Stimulated activated CD8-positive, alpha-beta memory T cell treated with anti-CD3 and anti-CD28 coated beads, Interleukin-15, amount 100 ng/mL, for 24 hours (primary cell): ENCODE measurements at places on chromosomes 7 and 10.

GRCh38 chr10:49253340-49253906 lies 45.5 kb upstream of the C10orf71 start:
- DNase-seq: no peak

- DNase-seq: no peak
Measured at GRCh38 chr10:120825878-120826769, 25.0 kb upstream of the WDR11 start.

DNA sequence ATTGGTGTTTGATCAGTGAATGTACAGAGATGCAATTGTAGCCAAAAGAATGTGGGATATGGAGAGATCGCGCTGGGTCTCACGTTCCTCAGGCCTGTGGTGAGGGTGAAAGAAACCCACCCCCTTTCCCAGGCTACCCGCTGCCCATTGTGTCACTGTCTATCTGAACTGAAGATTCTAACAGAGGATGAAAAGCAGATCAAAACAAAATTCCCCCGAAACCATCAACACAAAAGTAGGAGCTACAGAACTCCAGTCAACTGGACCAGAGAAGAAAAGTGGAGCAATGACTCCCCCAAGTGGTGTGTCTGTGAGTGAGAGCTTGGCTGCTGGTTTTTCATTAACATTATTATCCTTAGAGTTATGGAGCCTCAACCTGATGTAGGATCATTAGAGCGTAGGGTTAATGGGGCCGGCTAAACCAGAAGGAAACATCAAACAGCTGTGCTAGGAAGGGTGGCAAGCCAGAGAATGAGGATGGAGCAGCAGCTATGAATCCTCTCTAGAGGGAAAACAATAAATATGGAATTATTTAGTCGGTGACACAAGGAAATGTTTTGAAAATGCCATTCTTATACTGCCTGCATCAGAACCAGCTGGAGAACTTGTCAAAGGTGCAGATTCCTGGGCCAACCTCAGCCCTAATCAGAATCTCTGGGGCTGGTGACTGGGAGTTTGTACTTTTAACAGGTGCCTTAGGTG lies 38.3 kb downstream of the AKR1B1 start:
- no peak for DNase-seq

GRCh38 chr7:50791363-50791937 lies 8.8 kb upstream of the GRB10 start:
- DNase-seq: no peak

- no peak for DNase-seq
Measured at GRCh38 chr7:49771427-49772176, 1.8 kb upstream of the VWC2 start.

- no peak for DNase-seq
Measured at GRCh38 chr7:26649388-26649787, 215.0 kb downstream of the SKAP2 start.

DNA sequence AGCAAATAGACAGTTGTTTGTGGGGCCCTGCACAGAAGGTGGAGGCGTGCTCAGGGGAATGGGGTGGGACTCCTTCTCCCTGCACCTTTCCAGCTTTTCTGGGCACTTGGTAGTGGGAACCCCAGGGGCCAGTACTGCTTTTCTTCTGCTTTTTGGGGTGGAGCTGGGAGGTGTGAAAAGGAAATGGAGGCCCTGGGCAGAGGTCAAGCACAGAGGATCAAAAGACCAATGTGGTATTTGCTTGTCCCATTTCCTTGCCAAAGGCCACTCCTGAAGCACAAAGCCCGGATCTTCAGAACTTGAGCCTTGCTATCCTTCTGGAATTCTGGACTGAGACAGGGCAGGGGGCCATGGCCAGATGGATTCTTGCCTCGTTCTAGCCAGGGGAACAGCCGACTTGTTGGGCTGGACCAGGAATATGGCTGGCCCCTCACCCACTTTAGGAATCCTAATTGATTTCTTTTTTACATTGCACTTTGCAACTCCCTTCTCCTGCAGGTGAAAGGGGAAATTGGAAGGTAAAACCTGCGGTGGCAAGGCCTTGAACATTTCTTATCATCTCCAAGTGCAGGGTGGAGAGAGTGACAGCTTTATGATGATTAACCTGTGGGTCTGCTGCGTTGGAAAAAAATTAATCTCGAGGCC lies 26.5 kb downstream of the ADRA2A start:
- DNase-seq: no peak

GRCh38 chr7:108308903-108309302 lies 147.3 kb downstream of the NRCAM start:
- no peak for DNase-seq

GRCh38 chr7:47297120-47297519 lies 284.8 kb downstream of the TNS3 start:
- no peak for DNase-seq

DNA sequence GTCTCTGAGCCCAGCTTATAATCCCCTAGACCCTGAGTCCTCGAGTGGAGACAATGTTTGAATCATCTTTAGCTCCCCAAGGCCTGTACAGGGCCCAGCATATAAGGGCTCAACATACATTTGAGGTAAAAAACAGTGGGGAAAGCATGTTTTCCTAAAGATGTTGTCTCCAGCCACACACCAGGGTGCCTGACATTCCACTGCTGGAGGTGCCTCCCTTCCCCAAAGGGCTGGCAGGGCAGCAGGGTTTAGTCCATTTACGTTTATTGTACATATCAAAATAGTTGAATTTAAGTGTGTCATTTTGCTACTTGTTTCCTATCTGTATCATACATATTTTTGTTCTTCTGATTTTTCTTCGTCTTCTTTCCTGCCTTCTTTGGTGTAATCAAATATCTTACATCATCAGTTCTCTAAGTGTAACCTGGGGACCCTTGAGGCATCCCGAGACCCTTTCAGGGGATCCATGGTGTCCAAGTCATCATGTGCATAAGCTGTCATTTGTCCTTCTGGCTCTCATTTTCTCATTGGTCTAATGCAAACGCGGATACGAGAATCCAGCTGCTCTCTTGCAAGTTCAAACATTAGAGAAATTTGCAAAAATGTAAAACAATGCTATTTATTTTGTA lies 101.6 kb downstream of the PDGFA start:
- DNase-seq: no peak

GRCh38 chr7:54426406-54426805 lies 115.8 kb upstream of the VSTM2A start:
- no peak for DNase-seq

GRCh38 chr10:11344081-11344480 lies 267.4 kb downstream of the USP6NL start:
- DNase-seq: no peak

DNA sequence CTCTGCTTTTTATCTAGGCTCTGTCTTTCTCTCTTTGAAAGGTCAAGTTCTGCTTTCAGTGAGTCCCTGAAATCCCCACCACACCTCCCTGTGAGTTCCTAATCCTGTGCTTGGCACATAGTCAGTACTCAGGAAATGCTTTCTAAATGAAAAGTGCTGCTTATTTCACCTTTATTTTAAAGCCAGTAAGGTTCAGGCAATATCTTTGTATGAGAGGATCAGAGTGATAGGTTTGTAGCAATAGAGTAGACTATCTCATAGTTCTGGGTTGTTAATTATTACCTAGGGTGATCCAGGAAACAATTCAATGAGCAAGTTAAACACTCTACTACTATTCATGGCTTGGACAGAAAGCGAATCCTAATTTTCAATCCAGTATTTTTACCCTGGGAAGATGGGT lies 7.4 kb upstream of the LAMB1 start:
- no peak for DNase-seq

DNA sequence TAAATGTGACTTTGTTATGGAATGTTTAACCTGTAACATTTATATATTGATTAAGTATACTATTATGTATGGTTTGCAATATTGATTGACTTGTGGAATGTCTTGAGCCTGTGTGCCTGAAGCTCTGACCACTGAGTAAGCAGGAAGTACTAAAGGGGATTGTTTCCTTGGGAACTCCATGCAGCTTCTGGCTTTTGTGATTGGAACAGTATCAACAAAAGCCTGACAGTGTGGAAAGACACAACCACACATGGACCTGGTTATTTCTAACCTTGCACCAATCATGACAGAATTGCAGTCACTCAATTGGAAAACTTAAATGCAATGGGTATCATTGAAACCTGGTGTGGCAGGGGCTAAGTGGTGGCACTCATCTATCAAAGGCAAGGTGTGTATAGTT lies 45.5 kb upstream of the PIK3CG start:
- no peak for DNase-seq

DNA sequence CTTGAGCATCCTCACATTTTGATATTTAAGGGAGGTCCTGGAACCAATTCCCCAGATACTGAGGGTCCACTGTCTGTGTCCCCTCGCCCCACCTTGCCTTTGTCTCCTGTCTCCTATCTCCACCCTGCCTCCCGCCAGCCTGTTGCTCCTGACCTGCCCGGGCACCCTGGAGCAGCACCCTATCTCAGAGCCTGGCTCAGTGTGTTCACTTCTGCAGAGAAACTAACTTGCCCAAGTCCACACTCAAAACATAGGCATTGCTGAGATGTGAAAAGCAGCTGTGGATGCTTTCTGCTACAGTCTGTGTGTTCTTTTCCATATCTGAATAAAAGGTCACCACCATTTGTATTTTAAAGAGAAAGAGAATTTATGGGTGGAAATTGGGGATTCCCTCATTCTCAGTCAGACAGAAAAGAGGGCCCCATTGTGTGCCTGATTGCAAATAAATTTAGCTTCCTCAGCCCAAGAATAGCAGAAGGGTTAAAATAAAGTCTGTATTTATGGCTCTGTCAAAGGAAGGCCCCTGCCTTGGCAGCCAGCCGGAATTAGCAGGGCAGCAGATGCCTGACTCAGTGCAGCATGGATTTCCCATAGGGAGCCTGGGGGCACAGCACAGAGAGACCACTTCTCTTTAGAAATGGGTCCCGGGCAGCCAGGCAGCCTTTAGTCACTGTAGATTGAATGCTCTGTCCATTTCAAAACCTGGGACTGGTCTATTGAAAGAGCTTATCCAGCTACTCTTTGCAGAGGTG lies 161.3 kb downstream of the EGFR start:
- DNase-seq: no peak

DNA sequence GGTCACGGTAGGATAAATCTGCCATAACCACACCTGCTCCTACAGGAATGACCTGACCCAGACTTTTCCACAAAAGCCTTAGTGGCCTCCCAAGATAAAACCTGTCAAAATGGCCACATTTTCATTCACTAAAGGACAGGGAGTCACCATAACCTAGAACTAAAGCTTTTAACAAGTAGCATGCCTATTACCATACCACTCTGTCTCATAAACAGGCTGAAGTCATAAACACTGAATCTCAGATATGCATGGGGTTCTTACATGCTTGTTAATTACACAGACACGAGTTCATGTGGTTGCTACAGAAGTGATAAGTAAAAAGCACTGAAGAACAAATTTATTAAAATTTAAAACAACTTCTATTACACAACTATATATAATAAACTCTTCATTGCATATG lies 56.0 kb downstream of the HIPK2 start:
- no peak for DNase-seq

DNA sequence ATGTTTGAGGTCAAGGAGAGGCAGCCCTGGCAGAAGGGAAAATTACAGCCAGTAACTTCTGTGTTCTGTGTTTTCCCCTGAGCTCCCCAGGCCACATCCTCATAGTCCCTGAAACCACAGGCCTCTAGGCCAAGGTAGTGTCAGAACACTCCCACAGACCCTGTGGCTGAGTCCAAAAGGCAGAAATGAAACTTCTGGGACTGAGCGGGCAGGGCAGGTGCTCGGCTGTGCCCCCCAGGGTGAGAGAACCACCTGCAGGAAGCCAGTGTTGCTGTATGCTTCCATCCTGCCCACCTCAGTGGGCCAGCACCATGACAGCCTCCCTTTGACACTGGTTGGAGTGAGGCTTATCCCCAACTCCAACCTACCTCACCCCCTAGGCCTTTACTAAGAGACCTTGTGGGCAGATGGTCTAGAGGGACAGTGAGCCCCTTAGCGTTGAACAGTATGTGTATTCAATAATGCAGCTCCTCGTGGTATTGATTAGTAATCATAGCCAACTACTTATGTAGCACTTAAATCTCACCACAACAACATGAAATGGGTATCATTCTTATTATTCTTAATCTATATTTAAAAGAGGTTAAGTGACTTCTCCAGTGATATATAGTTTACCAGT lies 30.3 kb downstream of the PIK3CG start:
- DNase-seq: no peak

DNA sequence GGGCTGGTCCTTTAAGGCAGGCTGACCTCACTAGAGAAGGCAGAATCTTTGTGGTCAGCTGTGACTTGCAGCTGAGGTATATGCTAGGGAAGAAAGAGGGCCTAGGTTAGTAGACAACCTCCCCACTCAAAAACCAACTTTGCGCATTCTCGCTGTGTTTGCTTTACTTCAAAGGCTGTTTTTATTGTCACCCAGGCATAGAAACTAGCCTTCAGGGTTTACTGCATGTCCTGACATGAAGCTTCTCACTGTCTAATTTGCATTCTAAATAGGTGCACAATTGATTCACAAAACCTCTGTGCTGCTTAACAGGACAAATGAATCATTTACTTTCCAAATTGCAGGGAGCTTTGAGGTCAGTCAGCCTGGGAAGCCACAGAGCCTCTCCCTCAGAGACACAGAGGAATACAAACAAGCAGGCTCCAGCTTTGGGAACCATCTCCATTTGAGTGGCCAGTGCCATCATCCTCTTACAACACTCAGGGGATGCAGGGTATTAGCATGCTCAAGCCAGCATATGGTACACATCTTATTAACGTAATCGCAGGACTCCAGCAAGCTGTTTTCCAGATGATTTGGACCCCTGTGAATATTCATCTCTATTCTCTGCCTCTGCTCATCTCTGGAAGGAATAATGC lies 596.4 kb upstream of the GHITM start:
- no peak for DNase-seq

- no peak for DNase-seq
Measured at GRCh38 chr7:96649981-96650380, 59.7 kb downstream of the SEM1 start.

GRCh38 chr7:50731703-50732582 lies 50.8 kb downstream of the GRB10 start:
- DNase-seq: no peak

- no peak for DNase-seq
Measured at GRCh38 chr7:114941692-114942091, 19.8 kb downstream of the MDFIC start.

DNA sequence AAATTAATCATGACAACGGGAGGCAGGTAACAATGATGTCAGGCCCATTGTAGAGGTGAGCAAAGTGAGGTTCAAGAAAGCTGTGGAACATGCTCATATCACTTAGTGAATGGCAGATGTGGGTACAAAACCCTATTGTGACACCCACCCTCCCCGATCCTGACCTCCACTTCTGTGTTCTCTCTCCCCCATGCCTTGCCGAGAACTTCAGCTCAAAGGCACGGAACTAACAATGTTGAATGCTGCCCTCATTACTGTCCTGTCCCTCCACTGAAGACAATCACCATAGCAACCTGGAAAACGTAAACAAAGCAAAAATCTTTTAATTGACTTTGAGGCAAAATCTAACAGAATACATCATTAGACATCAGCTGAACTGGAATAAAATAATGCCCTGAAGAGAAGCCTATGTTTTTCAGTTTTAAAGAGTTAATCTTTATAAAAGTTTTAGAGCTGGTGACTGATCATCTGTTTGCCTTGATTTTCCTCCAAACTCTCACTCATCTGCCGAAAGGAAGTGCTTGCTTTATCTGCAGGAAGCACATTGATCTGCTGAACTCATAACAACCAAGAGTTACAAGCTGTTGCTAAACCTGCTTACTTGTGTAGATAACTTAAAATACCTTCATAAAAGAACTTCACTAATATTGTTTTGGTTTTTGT lies 133.6 kb downstream of the CUBN start:
- no peak for DNase-seq

GRCh38 chr10:87646192-87646909 lies 13.3 kb upstream of the PAPSS2 start:
- DNase-seq: no peak
